ENCODE measurements at places on chromosomes 4 and X.

DNA sequence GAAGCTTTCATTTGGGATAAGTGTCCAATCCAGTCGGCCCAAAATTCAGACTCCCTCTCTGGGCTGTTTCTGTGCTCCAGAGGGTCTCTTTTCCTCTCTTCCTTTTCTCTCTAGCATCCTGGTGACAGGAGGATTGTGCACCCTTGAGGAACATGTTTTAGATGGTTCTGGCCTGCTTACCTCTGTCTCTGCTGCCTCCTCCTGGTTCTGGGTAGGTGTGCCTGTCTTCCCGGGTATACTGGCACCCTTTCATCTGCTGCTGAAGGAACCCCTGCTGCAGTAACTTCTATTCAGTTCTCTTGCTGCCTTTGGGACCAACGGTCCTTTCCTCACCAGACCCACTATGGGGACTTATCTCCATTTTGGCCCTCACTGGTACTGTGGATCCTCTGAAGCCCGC is 53.2 kb downstream of the HMGB2 start:
- DNase-seq, result no peak

GRCh38 chrX:135395064-135395463 is 26.7 kb upstream of the SMIM10L2A start:
- DNase-seq, result no peak

DNA sequence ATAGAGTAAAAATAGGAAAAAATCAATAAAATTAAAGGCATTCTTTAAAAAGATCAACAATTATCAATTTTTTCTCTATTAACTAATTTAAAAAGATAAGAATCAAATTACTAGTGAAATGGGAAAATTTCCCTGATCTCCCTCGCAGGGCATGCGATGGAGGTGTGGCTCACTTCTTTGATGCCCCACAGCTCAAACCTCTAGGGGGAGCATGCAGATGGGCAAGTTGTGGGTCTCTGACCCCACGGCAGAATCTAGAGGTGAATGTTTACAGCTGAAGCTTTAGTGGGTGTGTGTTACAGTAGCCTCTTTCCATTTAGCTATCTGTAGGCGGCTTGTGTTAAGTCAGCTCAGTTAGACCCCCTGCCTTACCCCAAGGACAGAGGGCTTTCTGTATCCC is 1348.8 kb downstream of the PCDH18 start:
- DNase-seq, result no peak

- DNase-seq, result no peak
Measured at GRCh38 chr4:82469791-82470345, 39.5 kb downstream of the ENOPH1 start.

GRCh38 chrX:68945603-68946228 is 116.9 kb downstream of the EFNB1 start:
- no peak for DNase-seq

- DNase-seq, result no peak
Measured at GRCh38 chr4:183445097-183445428, 627 bp downstream of the CDKN2AIP start.

GRCh38 chr4:110793381-110793801 is 170.5 kb upstream of the PITX2 start:
- no peak for DNase-seq

DNA sequence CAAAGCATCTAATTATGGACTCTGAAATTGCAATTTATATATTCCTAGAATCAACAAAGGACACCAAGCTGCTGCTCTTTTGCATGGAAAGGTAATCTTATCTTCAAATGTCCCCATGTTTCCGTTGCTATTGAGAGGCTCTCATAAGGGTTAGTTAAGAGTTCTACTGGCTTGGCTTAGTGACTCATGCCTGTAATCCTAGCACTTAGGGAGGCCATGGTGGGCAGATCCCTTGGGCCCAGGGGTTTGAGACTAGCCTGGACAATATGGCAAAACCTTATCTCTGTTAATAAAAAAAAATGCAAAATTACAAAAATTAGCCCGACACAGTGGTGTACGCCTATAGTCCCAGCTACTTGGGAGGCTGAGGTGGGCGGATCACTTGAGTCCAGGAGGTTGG is 93.4 kb upstream of the RAPGEF2 start:
- no peak for DNase-seq

DNA sequence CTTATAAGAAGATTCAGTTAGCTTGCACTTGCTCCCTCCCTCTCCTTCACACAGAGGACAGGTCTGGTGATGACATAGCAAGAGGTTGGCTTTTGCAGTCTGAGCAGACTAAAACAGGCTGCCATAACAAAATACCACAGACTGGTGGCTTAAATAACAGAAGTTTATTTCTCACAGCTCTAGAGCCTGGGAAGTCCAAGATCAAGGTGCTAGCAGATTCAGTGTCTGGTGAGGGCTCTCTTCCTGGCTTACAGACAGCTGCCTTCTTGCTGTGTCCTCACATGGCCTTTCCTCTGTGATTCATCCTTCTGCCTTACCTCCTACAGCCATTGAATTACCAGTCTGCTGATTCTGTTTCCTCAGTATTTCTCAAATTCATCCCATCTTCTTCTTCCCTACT is 13.1 kb downstream of the RP2 start:
- DNase-seq, result no peak

GRCh38 chr4:54165438-54165837 is 63.7 kb upstream of the PDGFRA start:
- no peak for DNase-seq

DNA sequence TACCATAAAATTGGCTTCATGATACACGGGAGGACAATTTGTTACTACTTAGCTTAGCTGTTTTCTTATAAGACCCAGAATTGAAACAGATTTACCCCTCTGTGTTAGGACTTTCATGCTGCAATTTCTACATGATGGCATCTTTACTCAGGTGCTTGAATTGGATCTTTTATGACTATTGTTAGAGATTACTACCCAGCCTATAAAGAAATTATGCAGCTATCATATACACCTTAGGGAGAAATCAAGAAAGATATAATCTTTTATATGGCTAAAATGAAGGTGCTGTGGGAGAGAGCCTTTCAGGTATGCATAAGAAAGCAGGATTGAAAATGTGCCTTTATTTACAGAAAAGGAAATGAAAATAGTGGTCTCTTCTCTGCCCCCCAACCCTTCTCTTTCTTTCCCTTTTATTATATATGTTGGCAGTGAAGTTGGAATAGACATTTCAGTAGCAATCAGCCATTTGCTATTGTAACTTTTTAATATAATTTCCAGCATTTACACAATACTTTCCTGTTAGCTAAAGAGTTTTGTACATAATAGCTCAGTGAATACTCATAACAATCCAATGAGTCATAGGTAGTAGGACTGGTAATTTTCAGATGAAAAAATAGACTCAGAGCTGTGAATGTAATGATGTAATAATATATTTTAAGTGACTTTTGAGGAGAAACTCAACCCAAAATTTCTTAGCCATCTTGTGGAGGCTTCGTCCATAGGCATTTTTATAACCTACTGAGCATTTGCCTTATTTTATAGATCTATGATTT is 311.8 kb downstream of the ADGRL3 start:
- DNase-seq, result no peak

DNA sequence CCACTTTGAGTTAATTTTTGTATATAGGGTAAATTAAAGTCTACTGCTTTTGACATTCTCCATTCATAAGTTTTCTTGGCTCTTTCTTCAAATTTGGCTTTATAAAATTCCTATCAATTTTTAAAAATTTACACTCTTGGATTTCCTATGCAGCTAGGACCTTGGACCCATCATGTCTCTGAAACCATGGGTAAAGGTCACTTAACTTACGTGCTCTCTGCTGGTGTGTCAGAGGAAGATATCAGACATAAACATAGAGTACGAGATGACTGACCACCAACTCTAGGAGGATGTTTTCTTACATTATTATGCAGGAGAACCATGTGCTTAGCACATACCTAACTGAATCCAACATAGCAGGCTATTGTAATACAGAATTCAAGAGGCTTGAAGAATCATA is 62.5 kb upstream of the C1GALT1C1 start:
- no peak for DNase-seq

DNA sequence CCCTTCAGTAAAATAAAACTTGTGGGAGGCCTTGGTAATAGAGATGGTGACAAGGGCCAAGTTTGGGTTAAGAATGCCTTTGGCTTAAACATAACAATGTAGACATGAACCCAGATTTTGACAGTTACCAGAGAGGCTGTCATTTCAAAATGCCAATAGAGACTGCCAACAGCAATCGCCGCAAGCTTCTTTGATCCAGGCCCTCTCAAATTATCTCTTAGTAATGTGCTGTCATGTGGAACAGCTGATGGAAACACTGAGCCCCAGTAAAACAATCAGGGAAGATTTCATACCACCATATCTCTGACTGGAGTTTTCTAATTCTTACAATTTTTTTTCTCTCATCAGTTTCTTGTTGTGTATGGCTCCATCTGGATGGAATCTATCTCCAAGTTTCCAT is 80.5 kb downstream of the ZNF330 start:
- DNase-seq, result no peak

DNA sequence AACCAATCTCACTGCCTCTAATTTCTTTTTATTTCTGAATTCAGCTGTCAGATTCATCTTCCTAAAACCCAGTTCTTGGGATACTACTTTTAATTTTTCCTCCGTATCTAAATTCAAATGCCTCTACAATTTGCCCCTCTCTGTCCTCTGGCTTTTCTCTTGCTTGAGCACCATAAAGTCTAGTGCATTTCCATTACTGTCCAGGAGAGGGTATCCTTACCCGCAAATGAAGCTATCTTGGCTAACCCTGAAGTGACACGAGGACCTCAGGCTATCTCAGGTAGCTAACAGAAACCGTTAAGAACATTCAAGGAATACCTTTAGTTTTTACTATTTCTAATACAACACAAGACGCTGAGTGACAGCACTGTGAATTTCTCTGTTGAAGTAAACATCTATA is 49.4 kb upstream of the PRR32 start:
- DNase-seq, result no peak

GRCh38 chrX:149569770-149570169 is 17.5 kb downstream of the MAGEA9B start:
- no peak for DNase-seq

DNA sequence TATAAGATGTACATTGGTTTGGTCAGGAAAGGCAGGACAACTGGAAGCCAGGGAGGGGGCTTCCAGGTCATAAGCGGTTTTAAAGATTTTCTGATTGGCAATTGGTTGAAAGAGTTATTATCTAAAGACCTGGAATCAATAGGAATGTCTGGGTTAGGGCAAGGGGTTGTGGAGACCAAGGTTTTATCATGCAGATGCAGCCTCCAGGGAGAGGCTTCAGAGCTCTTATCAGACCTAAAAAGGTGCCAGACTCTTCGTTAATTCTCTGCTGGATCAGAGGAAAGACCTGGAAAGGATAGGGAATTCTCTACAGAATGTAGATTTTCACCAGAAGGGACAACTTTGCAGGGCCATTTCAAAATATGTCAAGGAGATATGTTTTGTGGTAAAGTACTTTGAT is 62.8 kb downstream of the BEX3 start:
- DNase-seq, result no peak

DNA sequence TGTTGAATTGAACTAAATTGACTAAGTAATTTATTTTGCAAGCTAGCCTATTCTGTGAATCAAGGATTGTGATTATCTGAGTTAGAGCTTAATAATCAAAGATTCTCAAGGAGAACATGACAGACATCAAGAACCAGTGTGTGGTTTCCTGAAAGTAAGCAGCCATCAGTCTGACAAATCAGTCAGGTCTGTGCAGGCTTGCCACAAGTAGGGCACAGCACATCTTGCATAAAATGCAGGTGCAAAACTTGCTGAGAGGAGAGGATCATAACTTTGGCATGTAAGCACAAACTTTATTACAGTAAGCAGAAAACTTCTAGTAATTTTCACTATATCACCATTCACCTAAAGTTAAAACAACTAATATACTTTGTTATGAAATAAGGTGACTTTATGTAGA is 22.5 kb downstream of the FAM241A start:
- peak; percentile 5 for DNase-seq

DNA sequence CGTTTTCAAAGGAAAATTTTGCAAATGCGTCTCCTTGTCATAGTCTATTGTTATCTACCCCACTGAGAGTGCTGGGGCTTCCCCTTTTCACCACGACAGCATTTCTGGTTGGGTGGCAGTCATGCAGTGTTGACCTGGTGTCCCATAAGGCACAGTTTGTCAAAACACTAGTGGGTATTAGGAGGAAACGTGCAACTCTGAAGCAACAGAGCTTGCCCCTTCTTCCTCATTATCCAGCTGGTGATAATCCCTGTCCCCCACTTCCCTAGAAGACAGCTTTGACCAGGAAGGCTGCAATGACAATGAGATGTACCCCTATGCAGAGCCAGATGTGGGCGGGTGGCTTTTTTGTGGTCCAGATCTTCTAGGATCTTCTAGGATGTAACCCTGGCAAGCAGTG is 1.8 kb downstream of the TBC1D1 start:
- DNase-seq, result peak; percentile 22

DNA sequence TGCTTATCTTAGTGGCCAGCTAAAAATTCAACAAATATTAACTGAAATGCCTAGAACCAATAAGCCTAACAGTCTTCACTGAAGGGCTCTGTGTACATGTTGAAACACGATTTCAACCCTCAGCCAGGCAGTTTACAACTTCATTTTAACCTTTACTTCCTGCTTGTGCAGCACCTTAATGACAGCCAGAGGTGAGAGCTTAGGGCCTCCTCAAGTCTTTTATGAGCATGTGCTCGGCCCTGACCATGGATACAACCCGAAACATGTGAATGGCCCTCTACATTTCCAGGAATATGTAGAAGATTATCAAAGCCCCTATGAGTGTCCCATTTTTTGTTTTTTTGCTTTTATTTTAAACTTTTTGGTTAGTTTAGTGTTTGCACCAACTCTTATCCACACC is 88.3 kb downstream of the MSN start:
- no peak for DNase-seq

DNA sequence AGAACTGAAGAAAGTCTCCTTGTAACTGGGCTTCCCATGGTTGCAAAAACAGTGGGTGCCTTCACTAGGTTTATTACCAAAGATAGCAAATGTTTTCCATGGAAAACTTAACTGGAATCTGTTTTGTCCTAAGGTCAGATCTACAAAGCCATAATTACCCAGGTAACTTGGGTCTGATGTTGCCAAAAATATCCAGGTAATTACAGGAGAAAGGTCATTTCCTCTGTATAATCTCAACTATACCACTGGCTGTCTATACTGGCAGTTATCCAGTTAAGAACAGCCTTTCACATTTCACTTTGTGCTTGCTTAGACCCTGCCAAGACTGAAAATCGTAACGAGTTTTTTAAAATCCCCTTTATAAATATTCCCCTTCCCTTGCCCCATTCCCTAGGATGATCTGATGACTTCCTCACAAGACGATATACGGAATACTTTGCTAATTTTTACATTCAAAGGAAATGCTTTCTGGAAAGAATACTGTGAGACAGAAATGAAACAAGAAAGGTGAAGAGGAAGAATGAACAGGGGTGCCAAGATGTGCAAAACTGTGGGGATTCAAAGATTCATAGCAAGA is 105.5 kb downstream of the MAML3 start:
- no peak for DNase-seq
